RPMI7951 (cell line): ENCODE measurements at places on chromosomes 5 and 9. TPM values are rescaled to one million over a fixed set of nuclear protein-coding genes. Genes with fewer than 3 reads are reported as not detected.
A peak's percentile ranks its signal among the peaks of the same experiment; 100 is the strongest.

GLDC gene
- total RNA-seq: 2.0 and 2.4 TPM in 2 replicates

SIT1 gene
- not detected in 2 replicates for total RNA-seq

TICAM2 gene
- total RNA-seq: 6.4 and 11.7 TPM in 2 replicates

DNA sequence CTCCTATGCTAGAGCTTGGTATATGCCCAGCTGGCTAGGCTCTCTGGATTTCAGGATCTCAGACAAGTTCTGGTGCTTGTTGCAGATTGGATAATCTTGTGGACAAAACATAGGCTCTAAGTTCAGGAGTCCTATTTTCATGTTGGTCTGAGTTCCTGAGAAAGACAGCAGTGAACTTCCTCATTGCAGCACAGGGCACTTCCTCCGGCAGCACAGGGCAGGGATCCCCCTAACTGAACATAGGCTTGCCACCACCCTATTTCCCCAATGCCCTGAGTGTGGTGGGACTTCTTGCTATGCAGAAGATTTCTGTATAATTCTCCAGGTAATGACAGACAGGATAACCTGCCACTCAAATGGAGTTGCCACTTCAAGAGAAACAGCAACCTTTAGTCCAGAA lies 220.1 kb downstream of the PIK3R1 start:
- DNase-seq: no peak

GRCh38 chr9:6680797-6681146 lies 35.2 kb upstream of the GLDC start:
- peak; percentile 63 for DNase-seq

- DNase-seq: no peak
Observed at GRCh38 chr9:84694248-84694647, 24.7 kb downstream of the NTRK2 start.

- no peak for DNase-seq
Observed at GRCh38 chr5:136763548-136763947, 398.2 kb upstream of the TRPC7 start.

GRCh38 chr5:157126-157715 lies 34.1 kb upstream of the LRRC14B start:
- no peak for DNase-seq
